Occipital lobe (tissue), 3 donors: ENCODE measurements at places on chromosomes 11 and 22. TPM values are rescaled to one million over a fixed set of nuclear protein-coding genes. Genes with fewer than 3 reads are reported as not detected.

CYP2D6 gene
- 1.7 TPM for total RNA-seq

- peak; percentile 67 for DNase-seq
These were observed 7.4 kb downstream of the DUSP8 start for GRCh38 chr11:1564535-1565172.

DNA sequence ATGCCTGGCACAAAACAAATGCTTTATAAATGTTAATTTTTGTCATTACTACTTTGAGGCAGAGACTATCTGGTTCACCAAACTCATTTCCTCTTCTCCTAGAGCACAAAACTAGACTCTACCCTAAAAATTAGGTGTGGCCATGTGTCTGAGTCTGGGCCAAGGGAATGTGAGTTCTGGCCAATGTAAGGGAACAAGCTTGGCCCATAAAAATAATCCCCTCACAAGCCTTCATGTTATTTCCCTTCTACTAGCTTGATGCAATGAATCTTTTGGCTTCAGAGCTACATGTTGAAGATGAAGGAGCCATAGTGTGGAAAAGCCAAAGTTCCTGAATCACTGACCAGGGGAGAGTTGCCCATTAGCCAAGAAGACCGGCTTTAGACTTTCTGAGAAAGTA is 406.5 kb upstream of the CCDC90B start:
- DNase-seq, result no peak

DNA sequence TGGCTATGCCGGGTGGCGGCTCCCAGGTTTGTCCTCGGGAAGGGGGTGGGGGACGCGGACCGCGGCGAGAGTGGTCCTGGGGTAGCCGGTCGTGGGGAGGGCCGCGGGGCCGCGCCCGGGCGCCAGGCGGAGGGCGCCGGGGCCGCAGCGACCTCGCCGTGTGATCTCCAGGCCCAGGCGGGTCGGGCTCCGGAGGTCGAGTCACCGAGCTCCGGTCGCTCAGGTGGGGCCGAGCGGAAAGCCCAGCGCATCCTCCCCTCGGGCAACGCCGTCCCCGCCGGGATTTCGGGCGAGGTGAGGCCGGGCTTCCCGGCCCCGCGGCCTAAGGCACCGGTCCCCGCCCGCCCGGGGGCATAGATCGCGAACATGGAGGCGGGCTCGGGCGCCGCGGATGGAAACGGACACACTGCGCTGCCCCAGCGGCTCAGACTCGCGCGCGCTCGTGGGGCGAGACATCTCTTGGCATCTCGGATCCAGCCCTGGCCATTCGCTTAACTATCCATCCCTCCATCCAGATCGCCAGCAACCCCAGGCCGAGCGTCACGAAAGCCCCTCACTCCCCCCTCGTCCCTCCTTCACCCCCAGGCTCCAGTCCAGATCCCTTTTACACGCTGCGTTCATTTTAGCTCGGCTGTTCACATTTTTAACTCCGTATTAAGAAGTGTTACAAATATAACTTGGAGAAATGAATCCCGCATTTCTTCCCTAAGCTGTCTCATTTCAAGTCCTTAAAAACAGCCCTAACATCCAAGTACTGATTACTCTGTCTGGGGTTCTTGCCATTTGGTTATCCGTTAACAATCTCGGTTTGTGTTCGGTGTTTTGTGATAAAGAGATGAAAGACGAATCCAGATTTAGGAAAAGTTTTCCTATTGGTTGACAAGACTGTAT is 460 bp downstream of the ZC3H12C start:
- peak; percentile 42 for DNase-seq

- DNase-seq, result no peak
These were observed 235.9 kb upstream of the DDI1 start for GRCh38 chr11:103800406-103801114.
